ENCODE measurements at places on chromosomes 11 and 22. TPM values are rescaled to one million over a fixed set of nuclear protein-coding genes. Genes with fewer than 3 reads are reported as not detected.

CBLIF gene
- total RNA-seq: not detected

PDE3B gene
- total RNA-seq: 30.5 TPM

MAJIN gene
- not detected for total RNA-seq

ROBO4 gene
- total RNA-seq: 4.3 TPM

TENM4 gene
- 2.7 TPM for total RNA-seq

PPP6R2 gene
- total RNA-seq: 201 TPM

GRCh38 chr22:33906475-33906874 is 13.8 kb downstream of the LARGE1 start:
- no peak for DNase-seq

DNA sequence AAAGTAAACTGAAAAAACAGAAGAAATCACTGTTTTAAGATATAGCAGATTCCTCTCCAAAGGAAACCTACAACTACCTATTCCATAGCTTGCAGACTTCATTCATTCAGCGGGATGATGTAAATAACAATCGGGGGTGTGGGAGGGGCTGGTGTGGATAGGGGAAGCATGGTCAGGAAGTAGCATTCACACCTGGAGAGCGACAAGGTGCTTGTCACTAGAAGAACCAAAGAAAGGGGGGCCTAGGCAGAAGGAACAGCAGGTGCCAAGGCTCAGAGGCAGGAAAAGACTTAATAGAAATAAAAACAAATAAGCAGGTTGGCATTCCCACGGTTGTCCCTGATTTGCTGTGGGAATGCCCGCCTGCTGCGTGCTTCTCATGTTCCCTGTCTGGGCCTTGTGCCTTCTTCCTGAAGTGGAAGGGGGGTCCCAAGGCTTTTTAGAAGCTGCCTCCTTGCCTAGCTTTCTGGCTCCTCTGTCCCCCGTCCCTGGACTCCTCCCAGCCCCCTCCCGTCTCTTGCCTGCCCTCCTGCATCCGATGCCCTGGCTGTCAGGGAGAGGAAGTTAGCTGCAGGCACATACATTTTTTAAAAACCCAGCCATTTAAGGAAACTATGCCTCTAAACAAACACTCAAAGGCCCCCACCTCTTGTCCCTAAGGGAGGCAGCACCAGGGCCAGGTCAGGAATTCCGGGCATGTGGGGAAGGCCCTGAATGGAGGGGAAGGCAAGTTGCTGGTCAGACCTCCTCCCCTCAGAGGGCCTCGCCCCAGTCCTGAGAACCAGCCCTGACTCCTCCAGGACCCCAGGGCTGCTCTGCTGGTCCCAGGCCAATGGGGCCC is 54.7 kb upstream of the PRDM11 start:
- peak; percentile 31 for DNase-seq

DNA sequence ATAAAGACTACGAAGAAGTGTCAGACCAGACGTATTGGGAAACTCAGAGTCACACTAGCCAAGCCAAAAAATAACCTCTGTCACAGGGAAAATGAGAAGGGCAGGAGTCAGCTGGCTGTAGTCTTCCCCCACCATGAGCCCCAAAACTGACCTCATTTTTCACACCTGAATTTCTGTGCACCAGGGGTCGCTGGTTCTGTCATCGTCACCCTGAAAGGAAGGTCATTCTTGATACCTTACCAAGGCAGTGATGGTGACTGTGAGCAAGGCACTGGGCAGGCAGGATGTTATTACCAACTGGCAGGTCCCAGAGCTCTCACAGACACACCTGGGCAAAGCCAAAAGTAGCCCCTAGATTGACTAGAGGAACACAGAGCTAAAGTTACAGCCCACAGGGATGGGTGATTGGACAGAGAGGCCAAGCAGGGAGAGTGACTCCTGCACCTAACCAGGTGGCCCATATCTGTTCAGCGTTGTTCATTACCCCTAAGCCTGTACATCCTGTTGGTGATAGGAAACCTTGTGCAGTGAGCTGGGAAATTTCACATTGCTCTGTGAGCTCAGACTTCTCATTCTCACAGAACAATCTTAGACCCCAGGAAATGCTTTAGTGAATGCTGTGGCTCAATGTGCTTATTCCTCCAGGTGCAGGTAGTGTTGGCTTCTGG is 32.3 kb upstream of the OR56A1 start:
- DNase-seq: no peak

DNA sequence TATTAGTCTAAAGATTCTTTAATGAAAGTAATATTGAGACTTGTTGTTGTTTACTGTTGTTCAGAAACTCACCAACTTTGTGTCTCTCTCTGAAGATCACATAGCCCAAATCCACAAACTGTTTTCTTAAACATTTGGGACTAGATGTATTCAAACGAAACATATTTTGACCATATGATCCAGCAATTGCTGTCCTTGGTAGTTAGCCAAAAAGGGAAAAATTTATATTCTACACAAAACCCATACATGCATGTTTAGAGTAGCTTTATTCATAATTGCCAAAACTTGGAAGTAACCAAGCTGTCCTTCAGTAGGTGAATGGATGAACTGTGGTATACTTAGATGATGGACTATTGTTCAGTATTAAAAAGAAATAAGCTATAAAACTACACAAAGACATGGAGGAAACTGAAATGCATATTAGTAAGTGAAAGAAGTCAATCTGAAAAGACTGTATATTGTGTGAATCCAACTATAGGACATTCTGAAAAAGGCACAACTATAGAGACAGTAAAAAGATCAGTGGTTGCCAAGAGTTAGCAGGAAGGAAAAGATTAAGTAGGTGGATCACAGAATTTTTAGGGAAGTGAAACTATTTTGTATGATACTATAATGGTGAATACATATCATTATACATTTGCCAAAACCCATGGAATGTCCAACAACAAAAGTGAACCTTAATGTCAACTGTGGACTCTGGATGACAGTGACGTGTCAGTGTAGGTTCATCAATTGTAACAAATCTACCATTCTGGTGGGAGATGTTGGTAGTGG is 442.9 kb downstream of the INSC start:
- no peak for DNase-seq

- no peak for DNase-seq
These were observed 499.1 kb downstream of the INSC start for GRCh38 chr11:15613789-15614188.

- no peak for DNase-seq
These were observed 1214.3 kb upstream of the RAG2 start for GRCh38 chr11:37812281-37812880.

- no peak for DNase-seq
These were observed 1.4 kb downstream of the MED15 start for GRCh38 chr22:20508815-20509271.

GRCh38 chr11:19738124-19738523 is 25.5 kb downstream of the NAV2 start:
- no peak for DNase-seq

DNA sequence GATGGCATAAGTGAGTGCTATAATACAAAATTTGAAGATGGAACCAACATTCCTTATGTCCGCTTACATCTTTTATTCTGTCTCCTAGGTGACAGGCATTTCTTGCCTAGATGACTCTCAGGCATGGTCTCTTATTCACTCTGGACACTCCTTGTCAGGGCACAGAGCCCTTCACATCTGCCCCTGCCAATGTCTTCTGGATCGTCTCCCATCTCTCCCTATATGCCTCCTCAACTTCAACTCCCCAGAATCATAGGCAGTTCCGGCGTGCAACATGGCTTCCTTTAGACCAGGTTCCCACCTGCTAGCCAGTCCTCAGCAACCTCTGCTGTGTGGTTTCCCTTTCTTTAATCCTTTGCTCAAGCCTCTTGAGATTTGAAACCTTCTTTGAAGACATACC is 300.9 kb downstream of the TENM4 start:
- DNase-seq: no peak

DNA sequence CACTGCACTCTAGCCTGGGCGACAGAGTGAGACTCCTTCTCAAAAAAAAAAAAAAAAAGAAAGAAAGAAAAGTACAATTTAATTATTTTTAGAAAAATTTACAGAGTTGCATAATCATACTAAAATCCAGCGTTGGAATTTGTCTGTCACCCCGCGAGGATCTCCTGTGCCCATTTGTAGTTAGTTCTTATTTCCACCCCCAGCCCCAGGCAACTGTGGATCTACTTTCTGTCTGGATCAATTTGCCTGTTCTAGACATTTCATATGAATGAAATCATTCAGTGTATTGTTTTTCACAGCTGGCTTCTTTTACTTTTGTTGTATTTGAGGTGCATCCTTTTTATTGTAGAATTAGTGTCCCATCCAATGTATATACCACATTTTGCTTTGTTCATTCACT is 102.6 kb upstream of the RASSF10 start:
- DNase-seq: no peak

- DNase-seq: no peak
These were observed 13.6 kb upstream of the RFPL2 start for GRCh38 chr22:32218470-32218869.

Measured in Peyer's patch (tissue), 4 donors.